Posterior vena cava (tissue), 2 donors: ENCODE measurements at places on chromosomes 6 and 20.

GRCh38 chr6:114080891-114081510, 110.1 kb upstream of the HDAC2 start:
- DNase-seq = no peak

DNA sequence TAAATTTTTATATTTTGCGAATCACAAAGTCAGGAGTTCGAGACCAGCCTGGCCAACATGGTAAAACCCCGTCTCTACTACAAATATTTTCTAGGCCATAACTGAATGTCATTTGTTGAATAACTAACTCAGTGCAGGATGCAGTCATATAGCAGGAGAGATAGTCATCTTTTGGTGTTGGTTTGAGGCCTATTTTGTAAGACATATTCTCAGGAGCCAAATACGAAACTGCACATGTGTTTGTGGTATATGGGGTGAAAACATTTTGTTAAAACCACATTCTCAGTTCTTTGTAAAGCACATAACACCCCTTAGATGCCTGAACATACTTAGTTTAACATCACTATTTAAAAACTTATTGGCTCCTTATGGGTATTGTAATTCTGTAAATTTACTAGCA, 4.7 kb upstream of the ENPP5 start:
- DNase-seq = no peak

DNA sequence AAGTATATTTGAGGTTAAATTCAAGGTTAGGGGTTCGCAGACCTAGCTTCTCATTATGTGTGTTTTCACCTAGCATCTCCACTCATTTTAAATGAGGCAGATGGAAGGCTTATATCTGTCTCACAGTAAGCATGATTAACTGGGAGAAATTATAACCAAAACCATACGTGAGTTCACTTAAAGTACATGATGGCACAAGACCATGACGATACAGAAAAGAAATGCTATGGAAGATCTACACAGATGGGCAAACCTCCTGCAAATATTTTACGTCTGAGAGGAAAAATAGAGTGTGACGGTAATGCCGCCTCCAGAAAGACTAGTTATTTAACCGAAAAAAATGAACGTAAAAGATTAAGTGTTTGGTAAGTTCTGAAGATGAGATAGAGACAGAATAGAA, 337.8 kb downstream of the FARS2 start:
- DNase-seq = no peak

DNA sequence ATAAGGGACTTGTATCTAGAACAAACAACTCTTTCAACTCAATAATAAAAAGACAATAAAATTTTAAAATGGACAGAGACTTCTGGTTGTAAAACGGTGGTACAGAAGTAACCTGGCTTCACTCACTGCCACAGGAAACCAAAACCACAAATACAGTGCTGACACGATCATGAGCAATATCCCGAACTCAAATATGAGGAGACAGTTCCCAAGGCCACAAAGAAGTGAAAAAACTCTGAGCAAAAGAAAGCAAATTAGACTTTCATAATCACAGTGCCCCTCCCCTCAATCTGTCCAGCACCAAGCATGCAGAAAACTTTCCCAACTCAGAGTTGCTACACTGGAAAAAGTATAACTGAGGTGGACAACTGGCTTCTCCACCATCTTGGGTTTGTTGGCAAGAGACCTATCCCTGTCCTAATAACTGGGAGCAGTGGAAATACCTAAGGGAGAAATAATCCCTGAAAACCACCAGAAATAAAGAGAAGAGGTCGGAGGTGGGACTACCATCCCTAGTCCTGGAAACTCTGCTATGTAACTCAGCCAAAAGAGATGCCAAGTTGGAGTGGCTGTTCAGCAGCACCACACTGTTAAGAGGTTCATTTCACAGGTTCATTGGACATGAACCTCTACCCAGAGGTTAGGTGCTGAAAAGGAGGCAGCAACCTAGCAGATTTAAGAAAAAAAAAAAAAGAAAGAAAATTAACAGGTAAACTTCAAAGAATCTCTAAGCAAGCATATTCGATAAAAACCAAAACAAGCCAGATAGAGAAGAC, 55.5 kb downstream of the REV3L start:
- no peak for DNase-seq

- no peak for DNase-seq
Observed at GRCh38 chr6:100078509-100078908, 84.5 kb upstream of the MCHR2 start.
